ENCODE measurements at places on chromosomes 5 and 9. TPM values are rescaled to one million over a fixed set of nuclear protein-coding genes. Genes with fewer than 3 reads are reported as not detected.

DNA sequence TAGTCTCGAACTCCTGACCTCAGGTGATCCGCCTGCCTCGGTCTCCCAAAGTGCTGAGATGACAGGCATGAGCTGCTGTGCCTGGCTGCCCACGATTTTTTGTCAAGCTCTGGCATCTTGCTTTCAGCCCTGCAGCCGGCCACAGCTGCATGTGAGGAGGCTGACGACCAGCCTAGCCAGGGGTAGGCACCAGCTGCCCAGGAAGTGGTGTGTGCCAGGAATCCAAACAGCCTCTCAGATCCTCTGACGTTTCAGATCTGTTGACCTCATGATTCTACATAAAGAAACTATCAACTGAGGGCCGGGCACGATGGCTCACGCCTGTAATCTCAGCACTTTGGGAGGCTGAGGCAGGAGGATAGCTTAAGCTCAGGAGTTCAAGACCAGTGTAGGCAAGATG is 19.0 kb downstream of the DYNC2I2 start:
- no peaks in the 10 kb centered on the region for H3K36me3 ChIP-seq
- no peaks in the 10 kb centered on the region for H3K4me1 ChIP-seq
- H3K27me3 ChIP-seq = no peaks in the 10 kb centered on the region
- no peak overlapping the region for H3K27ac ChIP-seq
- no peak overlapping the region for H3K4me3 ChIP-seq
- DNase-seq = no peak

- no peak for DNase-seq
- H3K4me1 ChIP-seq = no peaks in the 10 kb centered on the region
- H3K36me3 ChIP-seq = no peaks in the 10 kb centered on the region
- H3K4me3 ChIP-seq = no peak overlapping the region
- H3K27me3 ChIP-seq = no peaks in the 10 kb centered on the region
- no peak overlapping the region for H3K27ac ChIP-seq
Measured at GRCh38 chr9:87259543-87260518, 237.8 kb upstream of the DAPK1 start.

DNA sequence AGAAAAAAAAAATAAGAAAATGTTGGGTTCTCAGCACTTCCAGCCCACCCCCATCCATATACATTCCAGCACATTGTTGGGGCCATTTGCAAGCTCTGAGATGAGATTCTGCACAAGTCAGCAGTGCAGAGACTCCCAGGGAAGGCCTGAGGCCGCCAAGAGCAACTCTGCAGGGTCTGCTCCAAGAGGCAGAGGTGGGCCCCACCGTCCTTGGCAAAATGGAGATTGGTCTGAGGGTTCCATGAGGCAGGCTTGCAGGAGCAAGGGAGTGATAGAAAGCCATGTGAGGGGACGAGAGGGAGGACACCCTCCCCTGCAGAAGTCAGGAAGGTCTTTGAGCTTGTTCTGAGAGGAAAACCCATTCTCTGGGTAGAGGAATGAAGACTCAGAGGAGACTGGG is 51.9 kb upstream of the SAP30L start:
- H3K27ac ChIP-seq = no peak overlapping the region
- peaks cover 4% of the 10 kb centered on the region for H3K36me3 ChIP-seq
- no peak overlapping the region for H3K4me3 ChIP-seq
- H3K27me3 ChIP-seq = no peaks in the 10 kb centered on the region
- DNase-seq = no peak

- no peaks in the 10 kb centered on the region for H3K27me3 ChIP-seq
- peak overlapping the region; percentile 68 for H3K27ac ChIP-seq
- H3K36me3 ChIP-seq = no peaks in the 10 kb centered on the region
- peak overlapping the region; percentile 35 for H3K4me3 ChIP-seq
- DNase-seq = peak; percentile 82
- peaks cover 10% of the 10 kb centered on the region for H3K4me1 ChIP-seq
Measured at GRCh38 chr9:117782931-117783788, 79.0 kb downstream of the TLR4 start.

The CARTPT gene
- not detected for total RNA-seq

The ENTREP1 gene
- total RNA-seq = not detected

The STXBP1 gene
- total RNA-seq = 0.62 TPM
